ENCODE measurements at places on chromosomes 7 and 10.

DNA sequence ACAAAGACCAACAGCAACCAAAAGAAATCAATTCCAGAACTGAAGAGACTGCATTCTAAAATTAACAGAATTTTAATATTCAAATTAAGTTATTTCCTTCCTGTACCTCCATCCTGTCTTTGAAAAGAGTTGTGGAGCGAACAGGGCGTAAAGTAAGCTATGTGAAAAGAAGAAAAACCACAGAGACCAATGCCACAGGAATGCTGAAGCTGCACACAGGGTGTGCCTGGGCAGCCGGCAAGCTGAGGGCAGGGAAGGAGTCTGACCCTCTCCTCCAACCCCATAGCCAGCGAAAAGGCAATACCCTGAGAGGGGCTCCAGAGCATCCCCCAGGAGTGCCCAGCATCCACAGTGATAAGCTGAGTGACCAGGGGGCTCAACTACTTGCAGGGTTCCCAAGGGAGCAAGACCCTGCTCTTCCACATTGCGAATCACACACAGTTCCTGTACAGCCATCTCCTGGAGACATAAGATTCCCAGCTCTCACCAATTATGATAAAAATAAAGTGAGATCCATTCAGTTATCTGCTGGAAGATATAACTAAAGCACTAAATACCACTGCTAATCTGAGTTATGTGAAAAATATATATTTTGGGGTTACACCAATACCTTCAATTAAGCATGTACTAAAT, 93.8 kb downstream of the PARD3 start:
- no peak for DNase-seq

GRCh38 chr7:128886391-128887168, 23.9 kb downstream of the ATP6V1F start:
- no peak for DNase-seq

GRCh38 chr7:51226916-51227535, 89.6 kb downstream of the COBL start:
- DNase-seq = no peak

GRCh38 chr7:130426564-130426963, 14.3 kb downstream of the CEP41 start:
- no peak for DNase-seq

DNA sequence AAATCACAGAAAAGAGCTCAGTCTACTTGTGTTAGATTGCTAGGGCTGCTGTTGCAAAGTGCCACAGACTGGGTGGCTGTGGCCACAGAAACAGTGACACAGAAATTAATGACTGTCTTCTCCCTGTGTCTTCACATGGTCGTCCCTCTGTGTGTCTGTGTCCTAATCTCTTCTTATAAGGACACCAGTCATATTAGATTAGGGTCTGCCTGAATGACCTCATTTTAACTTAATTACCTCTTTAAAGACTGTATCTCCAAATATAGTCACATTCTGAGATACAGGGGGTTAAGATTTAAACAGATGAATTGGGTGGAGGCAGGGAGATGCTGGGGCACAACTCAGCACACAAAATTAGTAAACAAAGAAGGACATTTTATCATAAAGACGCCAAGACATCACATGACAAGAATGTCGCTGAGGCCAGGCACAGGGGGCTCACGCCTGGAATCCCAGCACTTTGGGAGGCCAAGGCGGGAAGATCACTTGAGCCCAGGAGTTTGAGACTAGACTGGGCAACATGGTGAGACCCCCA, 23.3 kb upstream of the PARD3 start:
- no peak for DNase-seq

GRCh38 chr7:636396-636795, 90.1 kb upstream of the DNAAF5 start:
- DNase-seq = no peak
